ENCODE measurements at places on chromosomes 5 and 9. TPM values are rescaled to one million over a fixed set of nuclear protein-coding genes. Genes with fewer than 3 reads are reported as not detected.

The PCDHA4 gene
- total RNA-seq = 0.26 TPM

The TSLP gene
- total RNA-seq = 0.76 TPM

The PCDHB5 gene
- total RNA-seq = 1.2 TPM

The MYOZ3 gene
- not detected for total RNA-seq

The OR1J2 gene
- not detected for total RNA-seq

The LCN2 gene
- not detected for total RNA-seq

The PCDHA8 gene
- not detected for total RNA-seq

The RANBP3L gene
- total RNA-seq = 0.51 TPM

The CTNND2 gene
- 0.49 TPM for total RNA-seq

The LCN1 gene
- 2.2 TPM for total RNA-seq

The WDR5 gene
- total RNA-seq = 2.9 TPM

The CD74 gene
- total RNA-seq = 899 TPM

The ISL1 gene
- total RNA-seq = not detected

The ITGA2 gene
- 1.3 TPM for total RNA-seq

The SH2D3C gene
- 3.6 TPM for total RNA-seq

The BTNL3 gene
- not detected for total RNA-seq

The STC2 gene
- total RNA-seq = 1.5 TPM

The FAM78A gene
- total RNA-seq = 3.3 TPM

The HBEGF gene
- total RNA-seq = 24.4 TPM

The EFNA5 gene
- total RNA-seq = 1.9 TPM

The BTNL9 gene
- total RNA-seq = 19.1 TPM

The SPINK6 gene
- not detected for total RNA-seq

The BASP1 gene
- total RNA-seq = 26.9 TPM

The CDC25C gene
- not detected for total RNA-seq

The PAX5 gene
- not detected for total RNA-seq

The NOP16 gene
- 7.4 TPM for total RNA-seq

The ANKRD31 gene
- not detected for total RNA-seq

The MYOT gene
- 0.51 TPM for total RNA-seq

The C9orf43 gene
- total RNA-seq = 3.3 TPM

The DMRTA1 gene
- total RNA-seq = 1.3 TPM

The HSPB3 gene
- total RNA-seq = not detected

The ANKRD18B gene
- not detected for total RNA-seq

The ARID3C gene
- total RNA-seq = not detected

The CHSY3 gene
- total RNA-seq = 22.1 TPM

The FOXD4 gene
- total RNA-seq = not detected

The TTLL11 gene
- 9.6 TPM for total RNA-seq

The TMEM174 gene
- total RNA-seq = not detected

The LHX2 gene
- not detected for total RNA-seq

The OCLN gene
- total RNA-seq = 3.9 TPM

The AGXT2 gene
- not detected for total RNA-seq

The WNT8A gene
- total RNA-seq = not detected

The ACOT12 gene
- 0.55 TPM for total RNA-seq

The PTCD2 gene
- 6.5 TPM for total RNA-seq

The BARHL1 gene
- total RNA-seq = not detected

The COL15A1 gene
- 62.1 TPM for total RNA-seq
